AG04450 (cell line): ENCODE measurements at places on chromosomes 7 and 10.

DNA sequence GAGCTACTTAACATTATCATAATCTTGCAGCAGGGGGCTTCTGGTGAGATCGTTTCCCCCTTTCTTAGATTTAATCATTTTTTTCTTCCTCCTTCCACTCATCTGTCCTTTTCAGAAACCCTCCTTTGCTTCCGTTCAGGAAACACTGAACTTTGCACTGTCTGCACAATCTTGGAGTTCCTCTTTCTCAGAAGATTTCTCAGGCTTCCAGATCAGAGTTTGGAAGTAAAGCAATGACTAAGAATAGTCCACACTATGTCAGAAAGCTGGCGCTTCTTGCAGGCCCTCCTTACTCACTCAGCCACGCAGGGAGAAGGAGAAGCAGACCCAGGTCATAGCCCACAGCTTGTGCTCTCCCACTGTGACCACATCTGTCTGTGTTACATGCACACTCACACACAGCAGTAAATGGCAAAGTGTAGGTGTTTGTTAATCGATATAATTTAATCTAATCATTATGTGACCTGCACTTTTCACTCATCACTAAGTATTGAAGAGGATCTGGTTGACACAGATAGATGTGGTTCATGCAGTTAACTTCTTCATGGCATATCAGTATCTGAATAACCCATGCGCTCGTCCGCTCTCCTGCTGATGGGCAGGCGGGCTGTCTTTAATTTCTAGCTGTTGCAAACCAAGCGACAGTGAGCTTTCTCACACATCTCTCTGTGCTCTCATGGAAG, 30.2 kb downstream of the ALOX5 start:
- no peak for DNase-seq

DNA sequence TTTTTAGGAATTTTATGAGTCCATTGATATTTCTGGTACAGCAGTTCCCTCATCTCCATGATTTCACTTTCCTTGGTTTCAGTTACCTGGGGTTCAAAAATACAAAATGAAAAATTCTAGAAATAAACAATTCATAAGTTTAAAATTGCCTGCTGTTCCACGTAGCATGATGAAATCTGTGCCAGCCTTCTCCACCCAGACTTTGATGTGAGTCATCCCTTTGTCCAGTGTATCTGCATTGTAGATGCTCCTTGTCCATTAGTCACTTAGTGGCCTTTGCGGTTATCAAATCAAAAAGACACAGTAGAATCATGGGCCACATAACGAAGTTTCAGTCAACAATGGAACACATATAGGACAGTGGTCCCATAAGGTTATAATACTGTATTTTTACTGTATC, 286.9 kb downstream of the PTEN start:
- DNase-seq = no peak

- DNase-seq = no peak
These were observed 234.7 kb downstream of the CREB5 start for GRCh38 chr7:28647076-28647421.

GRCh38 chr10:68231106-68231816, 652 bp downstream of the ATOH7 start:
- DNase-seq = no peak

DNA sequence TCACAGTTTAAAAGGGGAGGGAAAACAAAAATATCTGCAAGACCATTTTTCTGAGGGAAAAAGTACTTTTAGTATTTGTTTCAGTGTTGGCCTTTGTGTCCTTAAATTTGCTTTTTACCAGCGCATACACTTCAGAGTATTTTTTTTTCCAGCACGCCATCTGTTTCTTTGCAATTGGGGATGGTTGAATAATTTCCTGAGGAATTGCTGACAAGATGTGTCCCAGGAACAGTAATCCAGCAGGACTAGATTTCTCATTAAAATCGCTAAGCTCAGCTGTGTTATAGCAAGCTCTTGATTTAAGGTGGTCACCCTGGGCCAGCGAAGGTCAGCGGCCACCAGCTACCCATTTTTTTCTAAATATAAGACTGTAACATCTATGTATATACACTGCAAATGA, 156.9 kb upstream of the RHOBTB1 start:
- no peak for DNase-seq

DNA sequence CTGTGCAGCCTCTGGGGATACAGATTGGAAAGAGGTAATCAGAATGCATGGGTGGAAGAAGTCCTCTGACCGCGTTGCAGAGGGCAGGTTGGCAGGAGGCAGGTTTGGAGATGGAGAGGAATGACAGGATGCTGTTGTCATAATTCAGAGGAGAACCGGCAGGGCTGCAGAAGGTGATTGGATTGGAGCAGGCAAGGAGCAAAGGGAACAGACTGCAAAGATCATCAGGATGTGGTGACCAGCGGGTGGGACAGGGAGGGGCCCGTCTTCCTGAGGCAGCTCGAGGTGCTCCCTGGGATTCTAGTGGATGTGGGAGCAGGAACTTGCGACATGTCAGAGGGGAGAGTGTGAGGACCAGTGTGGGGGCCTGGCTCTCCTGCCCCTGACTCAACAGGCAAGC, 78.5 kb upstream of the PPIF start:
- DNase-seq = no peak

- no peak for DNase-seq
These were observed 27.2 kb downstream of the EBF3 start for GRCh38 chr10:129936923-129937300.

DNA sequence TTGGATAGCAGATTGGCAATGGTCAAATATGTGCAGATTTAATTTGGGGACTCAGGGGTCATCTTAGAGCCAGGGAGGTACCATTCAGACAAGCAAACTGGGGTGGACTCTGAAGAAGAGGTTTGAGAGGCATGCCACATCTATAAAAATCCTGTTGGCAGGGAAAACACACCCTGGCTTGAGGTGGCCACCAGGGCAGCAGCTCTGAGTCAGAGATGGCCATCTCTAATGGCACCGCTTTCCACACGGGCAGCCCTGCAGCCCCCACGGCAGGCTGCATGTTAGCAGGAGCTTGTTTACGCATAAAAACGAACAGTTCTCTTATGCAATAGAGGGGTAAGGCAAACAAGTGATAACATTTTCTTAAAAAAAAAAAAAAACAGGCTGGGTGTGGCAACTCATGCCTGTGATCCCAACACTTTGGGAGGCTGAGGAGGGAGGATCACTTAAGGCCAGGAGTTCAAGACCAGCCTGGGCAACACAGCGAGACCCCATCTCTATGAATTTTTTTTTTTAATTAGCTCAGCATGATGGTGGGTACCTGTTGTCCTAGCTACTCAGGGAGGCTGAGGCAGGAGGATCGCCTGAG, 14.9 kb downstream of the DLG5 start:
- no peak for DNase-seq

- no peak for DNase-seq
These were observed 98.0 kb upstream of the GLCCI1 start for GRCh38 chr7:7870555-7870954.

DNA sequence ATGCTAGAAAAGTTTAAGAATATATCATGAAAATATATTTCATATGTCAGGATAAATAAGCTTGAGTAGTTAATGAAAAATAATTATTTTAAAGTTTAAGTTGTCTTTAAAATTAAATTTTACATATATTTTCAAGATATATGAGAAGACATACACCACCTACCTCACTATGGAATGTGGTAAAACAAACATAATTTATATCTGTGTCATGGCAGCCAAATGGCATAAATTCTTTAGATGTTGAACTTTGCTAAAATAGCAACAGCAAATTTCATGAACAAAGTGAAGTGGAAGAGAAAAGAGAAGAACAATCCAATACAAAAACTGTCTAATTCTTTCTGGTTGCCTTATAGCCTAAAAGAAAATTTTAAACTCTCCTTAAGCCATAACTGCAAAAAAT, 39.6 kb upstream of the SLC16A12 start:
- DNase-seq = no peak

GRCh38 chr10:132477398-132478340, 59.9 kb upstream of the INPP5A start:
- DNase-seq = no peak

DNA sequence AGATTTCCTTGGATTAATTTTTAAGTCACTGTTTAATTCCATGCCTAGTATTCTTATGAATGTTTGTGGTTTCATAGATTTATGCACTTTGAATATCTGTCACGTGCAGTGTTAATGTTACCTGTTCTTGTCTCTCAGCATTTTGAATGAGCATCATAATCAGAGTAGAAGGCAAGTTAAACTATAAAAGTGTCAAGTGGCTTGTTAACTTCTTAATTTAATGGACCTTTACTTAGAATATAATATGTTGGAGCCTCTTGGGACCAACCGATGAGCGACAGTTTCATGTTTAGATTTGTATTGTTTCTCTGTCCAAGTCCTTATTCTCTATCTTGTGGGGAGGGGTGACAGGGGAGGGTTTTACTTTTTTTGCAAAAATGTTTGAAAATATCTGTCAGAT, 50.6 kb upstream of the MTURN start:
- no peak for DNase-seq

- no peak for DNase-seq
These were observed 89.2 kb upstream of the TOMM7 start for GRCh38 chr7:22911889-22912288.

DNA sequence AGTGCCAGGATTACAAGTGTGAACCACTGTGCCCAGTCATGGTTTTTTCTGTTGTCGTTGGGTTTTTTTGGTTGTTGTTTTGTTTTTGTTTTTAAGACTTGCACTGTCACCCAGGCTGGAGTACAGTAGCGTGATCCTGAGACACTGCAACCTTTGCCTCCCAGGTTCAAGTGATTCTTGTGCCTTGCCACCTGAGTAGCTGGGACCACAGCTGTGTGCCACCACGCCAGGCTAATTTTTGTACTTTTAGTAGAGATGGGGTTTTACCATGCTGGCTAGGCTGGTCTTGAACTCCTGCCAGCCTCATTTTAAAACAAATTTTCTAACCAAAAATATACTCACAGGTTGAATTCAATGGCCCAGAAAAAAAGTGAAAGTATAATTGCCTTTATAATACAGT, 174.1 kb downstream of the AHR start:
- no peak for DNase-seq

DNA sequence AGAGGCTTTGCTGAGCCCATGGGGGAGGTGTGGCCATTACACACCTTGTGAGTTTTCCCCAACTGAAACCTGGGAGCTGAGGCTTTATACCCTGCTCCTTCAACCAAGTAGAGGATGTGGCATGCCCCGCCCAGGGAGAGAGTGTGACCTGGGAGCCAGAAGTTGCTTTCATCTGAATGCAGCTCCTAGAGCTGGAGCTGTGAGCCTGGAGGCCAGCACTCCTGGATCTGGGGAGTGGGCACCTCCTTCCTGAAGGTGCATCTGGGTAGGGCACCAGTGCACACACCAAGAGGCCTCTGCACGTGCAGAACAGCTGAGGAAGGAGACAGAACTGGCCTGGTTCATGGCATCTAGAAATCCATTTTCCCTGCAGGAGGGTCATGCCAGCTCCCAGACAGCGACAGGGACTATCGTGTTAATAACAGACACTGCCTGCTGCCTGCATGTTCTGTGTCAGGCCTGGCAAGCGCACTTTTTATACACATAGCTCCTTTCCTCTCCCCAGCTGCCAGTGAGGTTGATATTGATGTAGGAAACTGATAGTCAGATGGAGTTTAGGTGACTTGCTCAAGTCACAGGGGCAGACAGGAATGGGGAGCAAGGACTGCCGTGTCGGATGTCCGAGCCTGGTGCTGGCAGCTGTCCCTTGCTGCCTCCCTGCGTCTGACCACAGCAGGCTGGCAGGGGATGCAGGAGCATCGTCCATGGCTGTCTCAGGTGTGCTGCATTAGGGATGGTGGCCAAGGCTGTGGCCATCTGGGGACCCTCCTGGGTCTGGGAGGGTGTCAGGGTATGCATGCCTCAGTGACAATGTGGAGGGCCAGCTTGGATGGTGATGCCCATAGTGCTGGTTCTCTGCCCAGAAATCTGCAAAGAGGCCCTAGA, 189.9 kb upstream of the CXCL12 start:
- DNase-seq = no peak

- DNase-seq = no peak
These were observed 7.6 kb upstream of the ORAI2 start for GRCh38 chr7:102425639-102426267.

DNA sequence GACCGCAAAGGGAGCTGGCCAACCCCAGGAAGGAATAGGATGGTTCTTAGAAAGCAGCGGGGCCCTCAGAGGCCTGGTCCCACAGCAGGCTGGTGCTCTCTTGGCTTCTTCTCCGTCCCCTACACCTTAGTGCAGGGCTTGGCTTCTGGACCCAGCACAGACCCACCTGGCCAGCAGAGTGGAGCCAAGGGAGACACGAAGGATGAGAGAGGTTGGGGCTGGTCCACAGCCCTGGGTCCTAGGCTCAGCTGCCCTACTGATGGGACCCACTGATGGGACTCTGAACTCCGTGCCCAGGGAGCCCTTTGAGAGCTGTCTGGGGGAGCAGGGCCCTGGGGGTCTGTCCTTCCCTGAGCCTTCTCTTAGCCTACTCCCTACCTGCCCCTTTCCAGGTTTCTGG, 6.2 kb upstream of the TLX1 start:
- no peak for DNase-seq

GRCh38 chr10:78768876-78769275, 299.9 kb upstream of the ZMIZ1 start:
- DNase-seq = no peak

- DNase-seq = no peak
These were observed 745.9 kb downstream of the GATA3 start for GRCh38 chr10:8800426-8800825.

GRCh38 chr10:28331841-28332240, 29.0 kb upstream of the MPP7 start:
- peak; percentile 85 for DNase-seq

DNA sequence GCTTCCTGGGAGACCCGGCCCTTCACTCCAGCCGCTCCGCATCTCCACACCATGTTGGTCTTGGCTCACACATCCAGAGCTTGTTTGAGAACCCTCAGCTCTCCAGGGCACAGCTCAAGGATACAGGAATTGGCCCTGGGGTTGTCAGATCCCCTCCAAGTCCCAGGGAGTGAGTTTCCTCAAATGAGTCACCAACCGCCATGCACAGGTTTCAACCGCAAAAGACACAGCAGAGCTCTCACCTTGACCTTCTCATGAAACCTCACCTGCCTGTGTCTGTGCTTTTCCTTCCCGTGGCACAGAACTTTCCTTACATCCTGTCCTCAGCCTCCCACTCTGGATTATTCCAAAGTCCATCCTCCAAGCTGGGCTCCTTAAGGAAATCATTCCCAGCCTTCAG, 20.6 kb downstream of the AZGP1 start:
- DNase-seq = no peak

DNA sequence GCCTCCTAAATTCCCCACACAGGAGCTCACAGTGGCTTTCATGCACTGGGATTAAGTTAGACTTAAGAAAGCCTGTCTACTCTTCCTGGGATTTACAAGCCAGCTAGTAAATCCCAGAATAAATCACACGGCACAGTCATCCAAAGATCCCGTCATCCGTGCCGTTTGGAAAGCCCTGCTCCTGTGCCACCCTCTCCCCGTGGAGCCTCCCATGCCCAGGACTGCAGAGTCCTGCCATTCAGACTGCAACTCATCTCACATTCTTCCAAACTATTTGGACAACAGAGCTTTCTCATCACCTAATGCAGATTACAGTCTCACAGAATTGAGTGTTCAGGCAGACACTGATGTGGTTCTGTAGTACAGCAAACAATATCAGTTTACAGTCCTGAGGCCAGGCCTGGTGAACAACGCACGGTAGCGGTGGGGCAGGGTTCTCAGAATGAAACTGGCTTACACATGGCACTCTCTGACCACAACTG, 166.5 kb downstream of the EGFR start:
- no peak for DNase-seq

- DNase-seq = no peak
These were observed 15.2 kb upstream of the UBE2D1 start for GRCh38 chr10:58319599-58319998.

- no peak for DNase-seq
These were observed 54.6 kb downstream of the ARL4A start for GRCh38 chr7:12741951-12742575.

- DNase-seq = no peak
These were observed 290.9 kb downstream of the SDK1 start for GRCh38 chr7:3591944-3592343.

GRCh38 chr7:41002741-41003610, 699.9 kb downstream of the INHBA start:
- no peak for DNase-seq
